Mammary epithelial cell (primary cell): ENCODE measurements at places on chromosomes 7 and 10. TPM values are rescaled to one million over a fixed set of nuclear protein-coding genes. Genes with fewer than 3 reads are reported as not detected.

EPDR1 gene
- 41.2 TPM for total RNA-seq

DNA sequence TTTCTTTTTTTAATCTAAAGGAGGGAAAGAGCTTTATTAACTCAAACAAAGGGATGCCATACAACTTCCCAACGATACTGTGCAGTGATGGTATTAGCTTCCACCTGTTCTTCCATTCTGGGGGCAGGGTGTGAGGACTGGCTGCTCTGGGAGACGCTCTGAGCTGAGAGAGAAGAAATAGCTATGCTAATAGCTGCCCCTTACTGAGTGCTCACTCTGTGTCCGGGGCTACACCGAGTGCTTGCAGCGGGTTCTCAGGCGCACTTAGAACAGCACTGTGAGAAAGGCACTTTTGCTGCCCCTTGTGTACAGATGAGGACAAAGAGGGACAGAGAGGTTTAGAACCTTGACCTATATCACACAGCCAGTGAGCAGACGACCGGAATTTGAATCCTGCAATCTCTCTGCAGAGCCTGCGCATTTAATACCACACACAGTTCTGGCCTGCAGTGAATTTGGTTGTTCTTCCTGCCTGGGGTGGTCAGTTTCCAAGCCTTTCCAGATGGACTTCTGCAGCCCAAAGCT is 142.2 kb downstream of the PLPP4 start:
- no peak for DNase-seq

DNA sequence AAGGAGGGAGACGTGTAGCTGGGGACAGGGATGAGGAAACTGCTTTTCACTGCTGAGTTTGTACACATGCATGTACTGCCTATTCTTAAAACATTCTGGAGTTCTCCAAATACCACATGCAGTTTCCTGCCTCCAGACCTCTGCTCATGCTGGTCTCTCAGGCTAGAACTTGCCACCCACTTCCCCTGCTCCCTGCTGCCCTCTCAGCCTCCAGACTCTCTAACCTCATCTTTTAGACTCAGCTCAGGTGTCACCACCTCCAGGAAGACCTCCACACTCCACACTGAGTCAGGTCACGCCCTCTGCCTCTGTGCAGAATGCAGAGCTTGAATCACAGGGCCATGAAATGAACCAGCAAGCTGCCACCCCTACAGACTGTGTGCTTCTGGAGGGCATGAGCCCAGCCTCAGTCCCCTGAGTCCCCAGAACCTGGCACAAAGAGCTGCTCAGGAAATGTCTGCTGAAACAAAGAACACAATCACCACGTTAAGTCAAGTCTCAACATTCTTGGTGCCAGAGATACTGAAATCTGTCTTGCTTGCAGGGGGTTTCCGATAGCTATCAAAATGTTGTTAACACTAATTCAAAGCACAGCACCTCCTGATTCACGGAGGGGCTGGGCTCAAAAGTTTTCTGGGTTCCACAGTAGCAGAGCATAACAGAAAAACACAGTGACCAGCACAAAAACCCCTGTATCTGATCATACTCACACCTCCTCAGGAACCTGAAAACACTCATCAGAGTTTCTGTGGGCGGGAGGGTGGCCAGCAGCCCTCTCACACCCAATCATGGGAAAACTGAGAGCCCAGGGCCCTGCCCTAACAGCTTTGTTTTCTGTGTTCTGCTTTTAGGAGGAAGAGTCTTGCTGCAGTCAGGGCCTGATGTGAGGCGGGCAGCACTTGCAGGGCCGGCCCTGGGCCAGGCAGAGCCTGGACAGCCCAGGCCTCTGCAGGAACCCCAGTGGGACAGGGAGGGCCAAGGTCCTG is 21.1 kb downstream of the FAM53B start:
- DNase-seq, result peak; percentile 95

ANKRD2 gene
- 0.83 TPM for total RNA-seq

- DNase-seq, result no peak
Measured at GRCh38 chr7:158077934-158078910, 509.4 kb downstream of the PTPRN2 start.

GRCh38 chr10:77448226-77448625 is 189.4 kb downstream of the KCNMA1 start:
- no peak for DNase-seq

DNA sequence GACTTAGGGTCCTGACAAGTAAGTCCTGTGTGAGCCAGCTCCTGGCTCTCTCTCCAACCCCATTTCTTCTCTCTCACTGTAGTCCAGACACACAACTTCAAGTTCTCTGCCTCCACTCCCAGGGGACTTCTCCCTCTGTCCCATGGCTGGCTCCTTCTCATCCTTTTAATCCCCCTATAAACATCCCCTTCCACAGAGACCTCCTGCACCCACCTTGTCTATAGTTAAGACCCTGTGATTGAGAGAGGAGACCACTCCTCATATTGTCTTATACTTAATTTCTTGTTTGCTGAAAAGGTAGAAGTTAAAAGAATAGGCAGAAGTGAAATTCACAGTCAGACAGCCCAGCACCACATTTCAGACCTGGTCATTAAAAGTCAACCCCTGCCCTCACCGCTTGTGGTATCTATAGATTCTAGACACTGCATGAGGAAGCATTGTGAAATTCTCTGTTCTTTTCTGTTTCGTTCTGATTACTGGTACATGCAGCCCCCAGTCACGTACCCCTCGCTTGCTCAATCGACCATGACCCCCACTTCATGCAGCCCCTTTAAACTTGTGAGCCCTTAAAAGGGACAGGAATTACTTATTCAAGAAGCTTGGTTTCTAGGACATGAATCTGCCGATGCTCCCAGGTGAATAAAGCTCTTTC is 125.6 kb upstream of the FRMD4A start:
- DNase-seq, result no peak

MOGAT3 gene
- not detected for total RNA-seq

GRCh38 chr7:107799647-107800264 is 3.3 kb downstream of the SLC26A3 start:
- no peak for DNase-seq

HABP2 gene
- total RNA-seq, result not detected

DNA sequence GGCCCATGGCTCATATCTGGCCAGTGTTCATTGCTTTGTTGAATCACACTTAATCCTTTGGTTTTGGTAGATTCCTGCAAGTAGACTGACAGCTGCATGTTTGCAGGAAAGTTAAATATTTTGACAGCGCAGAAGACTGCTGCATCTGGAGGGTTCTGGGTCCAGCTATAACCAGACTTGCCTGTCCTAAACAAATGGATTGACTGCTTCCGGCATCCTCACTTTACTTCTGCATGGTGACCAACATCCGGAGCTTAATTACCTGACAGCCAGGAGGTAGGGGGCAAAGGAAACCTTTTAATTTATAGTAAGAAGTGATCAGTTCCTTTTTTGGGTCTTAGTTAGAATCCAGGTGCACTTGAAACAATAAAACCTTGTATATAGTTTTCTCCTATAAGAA is 263.3 kb downstream of the SNX10 start:
- DNase-seq, result no peak

PLAC9 gene
- 0.50 TPM for total RNA-seq

INHBA gene
- 58.8 TPM for total RNA-seq

GRCh38 chr7:85426487-85426960 is 239.7 kb upstream of the SEMA3D start:
- DNase-seq, result no peak

GRCh38 chr10:132884041-132884440 is 58.3 kb downstream of the CFAP46 start:
- DNase-seq, result no peak

DNA sequence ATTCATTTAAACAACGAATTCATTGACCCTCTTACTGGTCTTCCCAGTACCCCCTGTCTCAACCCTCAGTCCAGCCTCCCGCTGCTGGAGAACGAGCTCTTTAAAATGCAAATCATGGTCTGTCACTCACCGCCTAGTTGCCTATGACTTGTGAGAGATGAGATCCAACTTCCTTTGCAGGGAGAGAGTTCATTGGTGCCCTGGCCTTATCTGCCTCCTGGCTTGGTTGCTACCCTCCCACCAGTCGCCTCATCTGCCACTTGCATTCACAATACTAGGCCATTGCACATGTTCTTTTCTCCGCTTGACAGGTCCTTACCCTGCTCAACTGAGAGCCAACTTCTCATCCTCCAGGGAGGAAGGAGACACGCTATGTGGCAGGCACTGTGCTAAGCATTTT is 54.0 kb upstream of the MXI1 start:
- no peak for DNase-seq

- no peak for DNase-seq
Measured at GRCh38 chr7:122790132-122790531, 87.4 kb upstream of the RNF148 start.

GRCh38 chr7:98784216-98784785 is 85.5 kb downstream of the TMEM130 start:
- no peak for DNase-seq

ZNF735 gene
- total RNA-seq, result not detected

BMS1 gene
- 22.5 and 23.5 TPM in 2 replicates for total RNA-seq

- peak; percentile 64 for DNase-seq
Measured at GRCh38 chr7:128937647-128938543, at the start of gene IRF5. TSS of gene IRF5 (plus strand) at chr7:128937927. CDS start at chr7:128942082, 4,155 bp downstream.

ZKSCAN5 gene
- total RNA-seq, result 11.9 and 15.6 TPM in 2 replicates

TMEM270 gene
- total RNA-seq, result not detected

- no peak for DNase-seq
Measured at GRCh38 chr7:50479743-50480517, 29.8 kb upstream of the FIGNL1 start.

GRCh38 chr10:114547514-114547913 is 110.6 kb downstream of the ABLIM1 start:
- DNase-seq, result no peak

TUBAL3 gene
- total RNA-seq, result 0.35 and 0.73 TPM in 2 replicates

DNA sequence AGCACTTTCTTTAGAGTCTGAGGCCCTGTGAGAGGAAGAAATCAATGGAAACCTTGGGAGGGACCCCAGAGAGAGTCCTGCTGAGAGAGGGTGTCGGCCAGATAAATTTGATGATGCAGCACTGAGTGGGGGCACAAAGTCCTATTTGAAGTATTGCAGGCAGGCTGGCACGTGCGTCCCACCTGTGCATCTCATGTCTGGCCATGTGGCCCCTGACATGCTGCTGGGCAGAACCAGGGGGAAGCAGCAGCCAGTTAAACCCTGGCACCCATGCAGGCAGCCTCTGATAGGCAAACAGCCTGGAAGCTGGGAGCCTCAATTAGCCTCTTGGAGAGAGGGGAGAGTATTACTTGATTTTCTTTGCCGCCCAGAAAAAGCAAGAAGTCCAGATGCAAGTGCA is 180.9 kb downstream of the PLXNA4 start:
- no peak for DNase-seq

CACNB2 gene
- total RNA-seq, result not detected in 2 replicates

GRCh38 chr10:61937631-61938351 is 36.3 kb downstream of the ARID5B start:
- DNase-seq, result peak; percentile 53

- DNase-seq, result no peak
Measured at GRCh38 chr7:32250003-32250402, 179.8 kb upstream of the PDE1C start.

OR2A12 gene
- not detected in 2 replicates for total RNA-seq

RAMP3 gene
- total RNA-seq, result not detected in 2 replicates

DNA sequence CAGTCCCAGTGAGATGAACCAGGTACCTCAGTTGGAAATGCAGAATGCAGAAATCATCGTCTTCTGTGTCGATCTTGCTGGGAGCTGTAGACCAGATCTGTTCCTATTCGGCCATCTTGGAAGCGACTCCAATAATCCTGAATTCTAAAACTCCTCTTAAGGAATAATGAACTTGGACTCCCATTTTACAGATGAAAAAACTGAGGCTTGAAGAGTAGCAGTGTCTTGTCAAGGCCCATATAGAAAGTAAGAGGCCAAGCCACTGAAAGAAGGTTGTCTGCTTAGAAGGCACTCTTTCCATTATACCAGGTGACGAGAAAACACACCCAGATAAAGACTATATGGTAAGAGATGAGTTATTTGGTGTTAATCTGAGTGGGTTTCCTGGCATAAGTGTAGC is 148.6 kb upstream of the LAMB4 start:
- DNase-seq, result no peak

- DNase-seq, result no peak
Measured at GRCh38 chr10:100167553-100168312, 18.1 kb downstream of the ERLIN1 start.

- DNase-seq, result no peak
Measured at GRCh38 chr7:94055963-94056362, 51.8 kb upstream of the BET1 start.

HOGA1 gene
- total RNA-seq, result 0.43 and 1.8 TPM in 2 replicates

- no peak for DNase-seq
Measured at GRCh38 chr10:113104047-113104446, 154.0 kb downstream of the TCF7L2 start.

DNA sequence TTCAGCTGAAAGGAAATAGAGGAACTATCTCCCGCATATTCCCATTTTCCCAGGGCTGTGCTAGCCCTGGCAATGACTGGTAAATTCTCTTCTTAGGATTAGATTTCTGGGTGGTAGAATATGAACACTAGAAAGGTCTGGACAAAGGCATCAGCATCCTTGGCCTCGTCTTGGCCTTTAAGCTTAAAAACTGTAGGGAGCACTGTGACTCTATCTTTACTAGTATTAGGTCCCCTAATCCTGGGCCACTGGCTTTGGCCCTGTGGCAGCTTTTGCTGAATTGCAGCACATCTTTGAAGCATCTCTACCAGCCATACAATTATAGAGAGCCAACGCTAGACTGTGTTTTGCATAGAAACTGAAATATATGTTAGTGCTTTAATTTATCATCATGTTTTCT is 41.5 kb upstream of the EBLN1 start:
- no peak for DNase-seq

- DNase-seq, result no peak
Measured at GRCh38 chr7:105376908-105377533, 11.7 kb downstream of the SRPK2 start.

BTBD16 gene
- not detected for total RNA-seq

SUFU gene
- total RNA-seq, result 5.9 and 9.2 TPM in 2 replicates

GRCh38 chr7:85167636-85168035 is 19.2 kb downstream of the SEMA3D start:
- DNase-seq, result no peak

- DNase-seq, result no peak
Measured at GRCh38 chr7:156752367-156753228, 112.0 kb downstream of the RNF32 start.

- DNase-seq, result no peak
Measured at GRCh38 chr10:68371604-68372003, 35.5 kb downstream of the RUFY2 start.

DNA sequence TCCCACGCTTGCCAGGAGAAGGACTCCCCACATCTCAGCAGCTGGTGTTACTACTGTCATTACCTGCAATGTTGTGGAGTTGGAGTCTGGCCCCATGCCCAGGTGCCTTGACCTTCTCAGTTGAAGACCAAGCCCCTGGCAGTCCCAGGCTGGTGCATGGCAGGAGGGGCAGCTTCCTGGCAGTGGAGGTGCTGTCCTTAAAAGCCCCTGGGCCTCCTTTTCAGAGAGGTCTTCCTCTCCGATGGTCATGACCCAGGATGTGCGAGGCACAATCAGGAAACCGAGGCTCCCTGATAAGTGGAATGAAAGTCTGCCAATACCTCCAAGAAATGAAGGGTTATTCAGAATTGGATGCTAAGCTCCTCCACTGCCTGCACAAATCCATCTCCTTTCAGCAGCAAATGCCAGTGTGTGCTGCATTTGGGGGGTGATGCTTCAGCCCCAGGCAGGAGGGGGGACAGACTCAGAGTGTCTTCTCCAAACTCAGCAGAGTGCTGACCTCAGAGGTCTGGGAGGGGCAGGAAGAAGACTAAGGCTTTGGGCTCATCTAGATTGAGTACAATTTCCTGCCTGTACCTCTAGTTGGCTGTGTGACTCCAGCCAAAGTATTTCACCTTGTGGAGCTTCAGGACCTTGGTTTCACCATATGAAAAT is 97.0 kb upstream of the DDC start:
- DNase-seq, result peak; percentile 14

ICA1 gene
- total RNA-seq, result 5.6 and 8.5 TPM in 2 replicates
